Iris pigment epithelial cell (primary cell): ENCODE measurements at places on chromosomes 5 and 9.

- DNase-seq = peak; percentile 88
These were observed 61.8 kb downstream of the COX7C start for GRCh38 chr5:86679529-86679928.

DNA sequence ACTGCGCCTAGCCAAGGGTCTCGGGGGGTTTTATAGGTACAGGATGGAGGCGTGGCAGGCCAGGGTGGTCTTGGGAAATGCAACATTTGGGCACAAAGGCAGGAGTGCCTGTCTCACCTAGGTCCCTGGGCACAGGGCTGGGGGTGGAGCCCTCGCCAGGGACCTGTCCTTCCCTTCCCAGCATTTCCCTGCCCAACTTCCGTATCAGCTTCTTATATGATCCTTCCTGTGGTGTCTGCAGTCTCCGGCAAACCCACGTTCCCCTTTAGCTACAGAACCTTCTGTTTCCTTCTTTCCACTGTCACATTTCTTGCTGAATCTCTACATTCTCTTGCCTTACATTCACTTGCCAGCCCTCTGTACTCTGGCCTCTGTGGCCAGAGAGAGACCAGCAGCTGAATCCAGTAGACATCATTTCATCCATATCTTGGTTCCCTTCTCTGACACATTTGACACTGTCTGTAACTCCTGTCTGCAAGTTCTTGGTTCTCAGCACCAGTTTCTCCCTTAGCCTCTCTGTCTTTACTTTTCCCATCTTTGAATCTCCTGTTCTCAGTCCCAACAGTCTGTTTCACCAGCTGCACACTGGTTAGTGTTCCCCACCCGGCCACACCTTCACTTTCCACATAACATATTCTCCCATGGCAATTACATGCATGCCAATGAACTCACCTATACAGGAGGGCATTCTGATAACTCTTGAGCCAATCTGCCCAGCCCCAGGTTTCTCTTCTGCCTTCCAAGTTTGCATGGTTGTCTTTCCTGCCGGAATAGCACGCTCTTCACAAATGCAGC lies 134.7 kb upstream of the ZNF608 start:
- no peak for DNase-seq

GRCh38 chr5:67676863-67677262 lies 480.3 kb upstream of the CD180 start:
- DNase-seq = no peak

GRCh38 chr5:179969110-179969509 lies 61.4 kb upstream of the TBC1D9B start:
- no peak for DNase-seq

GRCh38 chr9:33817327-33818166 lies 587 bp downstream of the UBE2R2 start:
- peak; percentile 76 for DNase-seq
